ENCODE measurements at places on chromosomes 11 and 22.
A peak's percentile ranks its signal among the peaks of the same experiment; 100 is the strongest.

DNA sequence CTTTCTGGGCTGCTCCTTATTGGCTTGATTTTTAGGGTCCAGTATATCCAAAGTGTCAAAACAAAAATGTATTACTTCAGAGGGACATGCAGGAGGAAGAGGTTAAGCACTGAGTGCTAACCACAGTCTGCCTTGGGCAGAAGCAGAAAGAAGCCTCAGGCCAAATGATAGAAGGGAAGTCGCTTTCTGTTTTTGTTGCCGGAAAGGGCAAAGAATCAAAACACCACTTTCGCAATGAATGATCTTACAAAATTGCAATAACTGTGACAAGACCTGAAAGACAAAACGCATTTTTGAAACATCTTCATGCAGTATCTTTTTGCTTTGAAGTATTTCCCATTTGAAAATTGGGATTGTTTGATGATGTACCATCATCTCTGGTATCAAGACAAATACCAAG lies 70.1 kb upstream of the PICALM start:
- DNase-seq = no peak

DNA sequence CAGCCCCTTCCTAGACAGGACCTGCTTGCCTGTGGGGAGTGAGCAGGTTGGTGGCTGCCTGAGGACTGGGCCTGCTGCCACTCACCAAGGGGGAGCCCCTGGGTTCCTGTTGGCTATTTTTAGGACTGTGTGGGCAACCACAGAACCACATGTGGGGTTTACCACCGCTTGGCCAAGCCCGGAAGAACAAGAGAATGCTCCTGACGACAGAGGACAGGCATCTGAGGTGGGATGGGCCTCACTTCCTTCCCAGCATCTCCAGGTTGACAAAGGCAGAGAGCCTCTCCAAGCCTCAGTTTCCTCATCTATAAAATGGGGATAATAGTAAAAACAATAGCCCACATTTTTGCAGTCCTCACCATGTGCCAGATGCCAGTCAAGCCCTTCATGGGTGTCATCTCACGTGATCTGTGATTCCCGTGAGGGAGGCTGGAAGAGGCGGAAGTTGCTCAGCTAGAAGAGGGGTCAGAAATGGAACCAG lies 43.6 kb downstream of the LRRC32 start:
- DNase-seq = peak; percentile 72

DNA sequence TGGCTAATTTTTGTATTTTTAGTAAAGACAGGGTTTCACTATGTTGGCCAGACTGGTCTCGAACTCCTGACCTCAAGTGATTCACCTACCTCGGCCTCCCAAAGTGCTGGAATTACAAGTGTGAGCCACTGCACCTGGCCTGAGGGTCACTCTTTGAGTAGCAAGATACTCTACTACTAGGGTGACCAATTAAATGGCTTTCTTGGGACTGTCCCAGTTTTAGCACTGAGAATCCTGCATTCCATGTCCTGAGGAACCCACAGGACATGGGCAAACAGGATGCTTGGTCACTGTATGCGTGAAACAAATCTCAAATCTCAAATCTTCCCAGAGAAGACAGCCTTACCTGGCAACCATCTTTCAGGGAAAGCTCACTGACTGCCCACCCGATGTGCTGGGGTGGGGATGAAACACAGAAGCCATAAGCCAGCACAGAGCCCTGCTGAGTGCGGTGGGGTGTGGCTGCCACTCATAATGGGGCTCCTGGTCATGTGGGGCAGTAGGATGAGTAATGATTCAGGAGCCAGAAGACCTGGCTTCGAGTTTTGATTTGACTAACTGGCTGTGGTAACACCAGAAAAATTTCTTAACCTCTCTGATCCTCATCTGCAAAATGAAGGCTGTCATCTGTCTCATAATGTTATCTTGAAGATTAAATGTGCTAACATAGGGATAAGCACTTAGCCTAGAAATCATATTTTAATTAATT lies 11.5 kb downstream of the CLMP start:
- DNase-seq = no peak

DNA sequence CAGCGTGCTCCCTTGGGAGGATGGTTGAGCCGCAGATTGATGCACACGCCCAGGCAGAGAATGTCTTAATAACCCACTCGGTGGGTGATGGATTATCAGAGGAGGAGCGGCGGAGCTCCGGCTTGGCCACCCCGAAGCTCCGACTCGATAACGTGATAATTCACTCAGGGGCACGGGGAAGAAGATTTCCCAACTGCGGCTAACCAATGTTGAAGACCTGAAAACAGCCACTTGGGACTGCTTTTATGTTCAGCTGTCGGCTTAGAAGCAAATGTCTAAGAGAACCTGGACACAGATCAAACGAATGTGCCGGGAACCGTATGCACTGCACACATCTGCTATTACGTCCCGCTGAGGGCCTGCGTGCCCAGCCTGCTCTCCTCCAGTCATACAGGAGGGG lies 206.8 kb upstream of the CADM1 start:
- DNase-seq = no peak

GRCh38 chr11:102592131-102592530 lies 33.0 kb downstream of the MMP20 start:
- no peak for DNase-seq

GRCh38 chr11:7582338-7582985 lies 68.7 kb downstream of the PPFIBP2 start:
- no peak for DNase-seq

DNA sequence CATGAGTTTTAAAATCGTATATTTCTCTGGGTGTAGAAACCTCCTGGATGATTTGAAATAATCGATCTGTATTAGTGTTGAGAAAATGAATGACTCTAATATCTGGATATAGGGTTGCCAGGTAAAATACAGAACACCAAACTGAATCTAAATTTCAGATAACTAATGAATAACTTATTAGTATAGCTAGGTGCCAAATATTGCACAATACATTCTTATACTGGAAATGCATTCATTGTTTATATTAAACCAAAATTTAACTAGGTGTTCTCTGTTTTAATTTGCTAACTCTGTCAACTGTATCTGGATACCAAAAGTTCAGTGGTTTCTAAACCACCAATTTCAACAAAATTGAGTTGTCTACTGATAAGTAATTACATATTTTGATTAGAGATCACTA lies 2.5 kb upstream of the BIRC3 start:
- no peak for DNase-seq

DNA sequence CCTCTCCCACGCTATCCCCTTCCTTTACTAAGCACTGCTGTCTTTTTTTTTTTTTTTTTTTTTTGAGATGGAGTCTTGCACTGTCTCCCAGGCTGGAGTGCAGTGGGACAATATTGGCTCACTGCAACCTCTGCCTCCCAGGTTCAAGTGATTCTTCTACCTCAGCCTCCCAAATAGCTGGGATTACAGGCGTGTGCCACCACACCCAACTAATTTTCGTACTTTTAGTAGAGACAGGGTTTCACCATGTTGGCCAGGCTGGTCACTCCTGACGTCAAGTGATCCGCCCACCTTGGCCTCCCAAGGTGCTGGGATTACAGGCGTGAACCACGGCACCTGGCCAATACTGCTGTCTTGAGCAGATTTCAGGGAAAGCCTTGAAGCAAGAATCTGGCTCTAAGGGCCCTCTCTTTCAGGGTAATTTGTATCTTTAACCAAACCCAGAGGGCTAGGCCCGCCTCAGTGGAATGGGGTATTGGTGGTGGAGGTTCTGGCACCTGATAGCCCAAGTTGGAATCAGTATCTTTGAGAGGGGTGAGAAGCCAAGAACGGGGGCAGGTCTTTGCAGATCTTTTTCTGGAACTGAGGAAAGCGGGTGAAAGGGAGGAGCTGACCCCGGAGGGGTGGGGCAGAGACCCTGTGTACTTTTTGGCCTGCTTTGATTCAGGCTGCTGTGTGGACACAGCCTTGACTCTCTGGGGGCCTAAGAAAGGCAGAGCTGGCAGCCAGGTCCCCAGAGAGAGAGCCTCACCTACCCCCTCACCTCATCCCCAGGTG lies 37.0 kb downstream of the TRIOBP start:
- DNase-seq = no peak

GRCh38 chr11:92880381-92880780 lies 89.1 kb upstream of the MTNR1B start:
- peak; percentile 57 for DNase-seq

DNA sequence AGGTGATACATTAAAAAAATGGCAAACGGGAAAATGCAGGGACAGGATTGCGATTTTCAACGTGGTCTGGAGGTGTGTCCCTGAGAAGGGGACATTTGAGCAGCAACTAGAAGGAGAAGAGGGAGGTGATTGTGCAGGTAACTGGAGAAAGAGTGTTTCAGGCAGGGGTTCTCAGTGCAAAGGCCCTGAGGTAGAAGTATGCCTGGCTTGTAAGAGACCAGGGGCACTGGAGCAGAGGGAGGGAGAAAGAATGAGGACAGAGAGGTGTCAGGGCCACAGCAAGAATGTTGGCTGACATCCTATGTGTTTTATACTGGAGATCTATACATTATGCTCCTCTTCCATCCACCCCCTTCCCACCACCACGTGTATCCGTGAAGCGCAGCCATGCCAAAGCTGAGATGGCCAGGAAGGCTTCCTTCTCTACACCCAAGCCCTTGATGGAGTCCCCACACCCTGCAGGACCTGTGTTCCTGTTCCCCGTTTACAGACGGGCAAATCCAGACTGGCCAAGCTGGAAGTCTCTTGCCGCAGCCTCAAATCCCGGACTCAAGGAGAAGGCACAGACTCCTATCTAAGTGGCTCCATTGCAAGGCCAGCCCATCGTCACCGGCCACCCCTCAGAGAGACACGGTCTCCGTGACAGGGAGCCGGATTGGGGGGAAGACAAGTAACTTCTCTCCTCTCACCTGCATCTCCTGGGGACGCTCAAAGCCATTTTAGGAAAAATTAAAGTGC lies 416.1 kb downstream of the MN1 start:
- DNase-seq = no peak

DNA sequence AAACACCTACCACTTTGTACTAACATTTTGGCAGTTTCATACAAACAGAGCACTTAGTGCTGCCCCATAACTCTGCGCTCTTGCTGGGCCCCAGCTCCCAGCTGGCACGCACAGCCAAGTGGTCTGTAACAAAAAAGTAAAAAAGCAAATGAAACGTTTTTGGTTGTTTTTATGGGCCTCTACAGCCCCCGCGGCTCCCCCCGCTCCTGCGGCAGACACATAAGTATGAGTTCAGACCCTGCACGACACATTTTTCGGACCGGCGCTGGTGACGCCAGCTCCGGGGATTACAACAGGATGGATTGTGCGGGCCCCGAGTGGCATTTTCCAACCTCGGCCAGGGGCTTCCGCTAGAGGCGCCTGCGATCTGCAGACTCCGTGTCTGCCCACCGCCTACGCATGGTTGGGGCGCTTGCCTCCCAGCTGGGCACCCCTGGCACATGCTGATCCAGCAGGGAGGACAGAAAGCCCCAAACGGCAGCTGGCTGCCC lies 418.2 kb downstream of the SOX6 start:
- no peak for DNase-seq

- no peak for DNase-seq
These were observed 1.2 kb upstream of the EED start for GRCh38 chr11:86243396-86243795.

- DNase-seq = no peak
These were observed 12.5 kb downstream of the USH1C start for GRCh38 chr11:17531636-17532113.

GRCh38 chr11:48354013-48354412 lies 12.3 kb downstream of the OR4C5 start:
- no peak for DNase-seq

- peak; percentile 43 for DNase-seq
These were observed 2.8 kb downstream of the ALKBH8 start for GRCh38 chr11:107562647-107563208.

DNA sequence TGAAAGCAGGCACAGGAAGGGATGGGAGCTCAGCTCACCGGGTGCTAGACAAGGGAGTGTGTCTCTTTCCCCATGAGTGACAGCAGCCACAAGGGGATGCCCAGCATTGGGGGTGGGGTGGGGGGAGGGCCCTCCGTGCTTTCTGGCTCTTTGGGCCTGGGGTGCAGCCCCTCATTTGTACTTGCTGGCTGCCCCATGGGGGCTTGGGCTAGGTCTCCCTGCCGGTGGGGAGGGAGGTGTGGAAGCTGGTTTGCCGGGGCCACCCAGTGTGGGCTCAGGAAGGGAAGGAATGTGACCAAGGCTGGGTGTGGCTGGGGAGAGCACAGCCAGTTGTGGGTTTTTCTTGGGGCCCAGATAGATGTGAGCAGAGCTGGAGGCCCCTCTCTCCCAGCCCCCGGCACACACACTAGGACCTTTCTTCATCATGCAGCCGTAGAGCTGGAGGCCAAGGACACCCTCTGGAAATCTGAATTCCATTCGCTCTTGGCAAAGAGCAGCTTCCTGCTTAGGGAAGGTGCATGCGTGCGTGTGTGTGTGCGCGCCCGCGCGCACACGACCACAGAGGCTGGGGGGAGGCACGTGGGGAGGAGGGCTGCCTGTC lies 25.8 kb downstream of the KCNQ1OT1 start:
- no peak for DNase-seq

- no peak for DNase-seq
These were observed 50.4 kb downstream of the ST3GAL4 start for GRCh38 chr11:126405906-126406305.

- DNase-seq = no peak
These were observed 175.2 kb downstream of the TMEM135 start for GRCh38 chr11:87212891-87213290.

GRCh38 chr11:93907901-93908300 lies 57.5 kb upstream of the VSTM5 start:
- DNase-seq = no peak

- DNase-seq = peak; percentile 73
These were observed 899.6 kb downstream of the OPCML start for GRCh38 chr11:132632641-132633124.

- DNase-seq = no peak
These were observed 38.8 kb downstream of the PTPRJ start for GRCh38 chr11:48019217-48019584.

- peak; percentile 79 for DNase-seq
These were observed 603 bp upstream of the ZFTA start for GRCh38 chr11:63769042-63769713.

DNA sequence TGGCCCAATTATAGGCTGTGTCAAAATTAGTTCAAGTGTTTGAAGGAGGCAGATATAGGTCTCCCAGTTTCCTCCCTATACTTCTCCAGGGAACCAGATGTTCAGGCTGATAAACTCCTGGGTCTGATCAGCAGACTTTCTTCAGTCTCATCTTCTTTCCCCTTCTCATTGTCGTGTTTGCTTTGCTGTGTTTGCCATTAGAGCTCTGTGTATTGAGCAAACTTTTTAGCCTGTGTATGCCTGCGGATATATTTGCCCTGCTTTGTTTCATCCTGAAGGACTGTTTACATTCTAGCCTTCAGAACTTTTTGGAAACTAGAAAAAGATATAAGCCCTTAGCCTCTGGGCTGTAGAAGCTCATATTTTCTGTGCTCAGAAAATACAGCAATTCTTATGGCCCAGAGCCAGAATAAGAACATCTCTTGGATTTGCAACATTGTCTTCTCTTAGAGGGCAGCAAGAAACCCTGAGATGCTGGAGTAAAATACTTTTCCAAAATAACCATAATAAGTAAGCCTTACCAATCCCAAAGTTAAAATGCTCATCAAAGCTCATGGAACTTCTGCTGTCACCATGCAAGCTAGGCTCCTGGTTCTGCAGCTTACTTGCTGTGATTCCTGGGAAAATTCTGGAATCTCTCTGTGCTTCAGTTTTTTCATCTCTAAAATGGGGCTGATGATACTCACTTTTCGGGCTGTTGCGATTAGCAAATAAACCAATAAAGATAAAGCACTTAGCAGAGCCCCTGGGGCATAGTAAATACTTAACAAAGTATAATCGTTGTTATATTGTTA lies 34.1 kb upstream of the ME3 start:
- no peak for DNase-seq

All from urothelium cell line (cell line).